NCI-H1105 (cell line): ENCODE measurements at places on chromosomes 1 and 21.

GRCh38 chr1:24503059-24503751, 569 bp downstream of the RCAN3 start:
- DNase-seq, result no peak

GRCh38 chr1:50658459-50659076, 235.3 kb upstream of the DMRTA2 start:
- DNase-seq, result no peak

GRCh38 chr1:194809665-194810064, 1623.3 kb upstream of the B3GALT2 start:
- DNase-seq, result no peak

DNA sequence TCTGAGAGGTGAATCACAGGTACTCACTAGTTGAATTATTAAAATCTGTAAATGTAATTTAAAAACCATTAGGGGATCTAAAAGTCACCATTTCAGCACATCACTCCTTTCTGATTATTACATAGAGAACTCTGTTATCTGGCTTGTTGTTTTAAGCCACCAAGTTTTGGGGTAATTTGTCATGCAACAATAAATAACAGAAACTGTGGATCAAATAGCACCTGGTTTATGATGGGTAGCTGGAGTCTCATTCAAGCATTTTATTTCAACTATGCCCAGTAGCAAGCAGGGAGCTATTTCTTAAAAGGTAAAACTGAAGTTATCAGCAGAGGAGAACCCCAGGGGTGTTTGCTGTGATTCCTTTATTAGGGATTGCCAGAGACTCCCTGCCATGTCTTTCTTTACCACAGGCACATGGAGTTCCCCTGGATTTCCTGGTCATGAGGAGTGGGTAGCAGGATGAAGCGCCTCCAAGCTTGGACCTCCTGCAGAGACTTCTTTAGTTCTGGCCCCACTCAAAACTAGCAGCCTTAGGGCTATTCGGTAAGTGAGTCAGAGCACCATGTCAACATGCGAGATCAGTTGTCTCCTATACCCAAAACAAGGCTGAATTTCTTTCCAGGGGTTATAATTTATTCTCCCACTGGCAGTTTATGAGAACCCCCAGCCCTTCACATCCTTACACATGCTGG, 179.2 kb downstream of the GIPC2 start:
- DNase-seq, result no peak

- DNase-seq, result no peak
Measured at GRCh38 chr1:85440612-85441011, 24.3 kb downstream of the DDAH1 start.

DNA sequence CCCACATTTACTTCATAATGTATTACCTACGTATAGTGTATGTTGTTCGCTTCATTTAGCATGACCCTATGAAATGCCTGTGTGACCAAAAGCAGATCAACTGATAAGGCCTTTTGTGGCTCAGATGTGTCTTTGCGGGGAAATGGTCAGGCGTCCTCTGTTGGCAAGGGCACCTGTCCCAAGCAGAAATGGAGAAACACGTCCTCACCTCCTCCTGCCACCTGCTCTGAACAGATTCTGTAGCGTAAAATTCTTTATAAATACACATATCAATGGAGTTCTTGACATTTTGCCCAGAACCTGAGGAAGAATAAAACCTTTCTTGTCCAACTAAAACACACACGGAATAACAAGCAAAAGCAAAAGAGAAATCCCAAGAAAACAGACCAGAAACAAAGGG, 417.9 kb downstream of the KIF26B start:
- DNase-seq, result no peak

- DNase-seq, result no peak
Measured at GRCh38 chr21:26445440-26445839, 127.6 kb downstream of the CYYR1 start.

DNA sequence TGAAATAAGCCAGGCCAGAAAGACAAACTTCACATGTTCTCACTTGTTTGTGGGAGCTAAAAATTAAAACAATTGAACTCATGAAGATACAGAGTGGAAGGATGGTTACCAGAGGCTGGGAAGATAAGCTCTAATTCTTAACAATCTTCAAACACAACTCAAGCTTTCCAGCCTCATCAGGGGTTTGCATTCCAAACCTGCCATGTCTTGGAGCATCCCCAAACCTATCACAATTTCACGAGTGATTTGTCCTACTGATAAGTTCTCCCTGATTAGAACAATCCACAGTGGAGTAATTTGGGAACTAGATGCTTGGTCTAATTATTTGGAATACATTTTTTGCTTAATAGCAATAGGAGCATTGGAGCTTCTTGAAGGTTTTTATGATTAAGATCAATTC, 418.5 kb upstream of the PKN2 start:
- DNase-seq, result no peak

- no peak for DNase-seq
Measured at GRCh38 chr1:161491472-161491871, 13.8 kb upstream of the FCGR2A start.

DNA sequence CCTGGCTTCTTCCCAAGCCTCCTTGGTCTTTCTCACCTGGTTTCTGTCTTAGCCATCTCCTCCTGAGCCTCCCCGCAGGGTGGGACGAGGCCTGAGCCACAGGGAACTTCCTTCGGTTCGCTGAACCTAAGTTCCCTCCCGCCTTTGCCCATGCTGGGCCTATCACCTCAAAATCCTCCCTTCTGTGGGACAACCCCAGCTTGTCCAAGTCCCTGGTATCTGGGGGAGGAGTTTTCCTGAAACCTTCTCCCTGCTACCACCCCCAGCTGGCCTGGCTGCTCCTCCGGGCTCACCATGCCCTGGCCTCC, 27.7 kb upstream of the VPS13D start:
- no peak for DNase-seq

DNA sequence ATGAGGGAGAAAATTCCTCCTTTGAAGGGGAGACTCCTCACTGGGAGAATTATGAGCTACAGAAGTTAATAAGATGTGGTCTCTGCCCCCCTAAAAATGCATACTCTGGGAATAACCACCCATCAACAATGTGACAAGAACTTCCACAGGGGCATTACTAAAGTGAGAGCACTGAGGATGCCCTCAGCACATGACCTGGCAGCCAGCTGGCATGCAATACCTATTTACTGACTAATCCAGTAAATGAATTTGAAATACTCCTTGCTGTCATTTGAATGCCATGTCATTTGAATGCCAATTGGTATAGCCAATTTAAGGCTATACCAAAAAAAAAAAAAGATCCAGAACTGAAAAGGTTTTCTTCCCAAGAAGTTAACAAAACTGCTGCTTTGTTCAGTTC, 30.8 kb downstream of the PLPP3 start:
- DNase-seq, result no peak

DNA sequence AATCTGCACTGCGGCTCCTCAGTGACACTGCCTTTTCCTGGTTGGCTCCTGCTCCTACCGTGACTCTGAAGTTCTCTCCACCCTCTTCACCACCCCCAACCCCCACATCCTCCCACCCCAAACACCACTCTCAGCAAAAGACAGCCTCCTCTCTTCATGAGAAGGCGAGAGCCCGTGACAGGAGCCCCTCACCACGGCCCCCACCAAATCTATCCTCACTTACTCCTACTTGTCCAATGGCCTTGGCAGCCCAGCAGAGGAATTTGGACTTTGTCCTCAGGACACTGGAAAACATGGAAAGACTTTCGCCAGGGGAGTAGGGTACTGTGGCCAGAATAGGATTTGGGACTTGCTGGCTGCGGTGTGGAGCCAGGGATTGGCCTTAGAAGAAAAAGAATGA, 6.9 kb downstream of the TMEM125 start:
- no peak for DNase-seq

GRCh38 chr1:30909365-30910068, 959 bp upstream of the SDC3 start:
- DNase-seq, result no peak

DNA sequence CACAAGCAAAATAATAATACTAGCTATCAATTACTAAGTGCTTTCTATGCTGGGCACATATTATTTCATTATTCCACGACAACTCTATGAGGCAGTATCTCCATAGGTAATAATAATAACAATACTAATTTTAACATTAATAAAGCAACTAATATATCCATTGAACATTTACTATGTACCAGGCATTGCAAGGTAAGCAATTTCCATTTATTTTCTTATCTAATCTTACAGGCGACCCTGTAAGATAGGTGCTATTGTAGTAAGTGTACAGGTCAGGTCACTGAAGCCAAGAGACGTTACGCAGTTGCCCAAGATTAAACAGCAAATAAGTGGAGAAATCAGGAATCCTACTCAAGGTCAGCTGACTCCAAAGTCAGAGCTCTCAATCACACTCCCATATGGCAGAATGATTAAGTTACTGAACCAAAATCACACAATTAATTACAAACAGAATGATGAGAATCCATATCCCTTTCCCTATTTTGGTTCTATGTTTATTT, 198.4 kb downstream of the SLC45A1 start:
- DNase-seq, result no peak

DNA sequence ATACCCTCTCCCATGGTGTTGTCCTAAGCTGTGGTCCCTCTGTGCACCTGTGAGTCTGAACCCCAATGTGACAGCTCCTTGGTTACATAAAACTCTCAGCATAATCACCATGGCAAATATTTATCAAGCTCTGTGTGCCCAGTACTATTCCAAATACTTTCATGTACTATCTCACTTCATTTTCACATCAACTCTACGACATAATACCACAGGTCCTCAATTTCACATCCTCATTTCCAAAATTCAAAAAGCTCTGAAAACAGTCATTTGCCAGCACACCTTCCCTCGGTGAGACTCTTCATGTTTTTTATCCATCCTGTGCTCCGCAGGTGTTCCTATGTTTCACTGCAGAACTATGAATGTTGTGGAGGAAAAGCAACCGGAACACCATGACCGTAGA, 12.4 kb upstream of the CREG1 start:
- DNase-seq, result no peak

- DNase-seq, result peak; percentile 7
Measured at GRCh38 chr1:9825093-9826074, 1.6 kb upstream of the CLSTN1 start.

DNA sequence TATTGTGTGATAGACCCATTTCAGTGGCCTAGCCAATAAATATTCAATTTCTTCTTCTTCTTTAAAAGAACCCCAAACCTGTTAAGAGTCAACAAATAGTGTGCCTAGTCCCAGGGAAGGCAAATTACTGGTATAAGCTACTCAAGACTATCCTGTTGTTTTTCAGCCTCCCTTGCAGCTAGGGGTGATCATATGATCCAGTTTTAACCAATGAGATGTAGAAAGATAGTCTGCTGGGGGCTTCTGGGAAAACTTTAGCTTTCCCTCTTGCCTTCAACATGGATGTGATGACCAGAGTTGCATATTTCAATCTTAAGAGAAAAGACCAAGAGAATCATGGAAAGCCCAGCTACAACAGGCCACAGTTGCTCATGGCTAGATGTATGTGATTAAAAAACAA, 4.7 kb upstream of the NUP210L start:
- DNase-seq, result no peak

- DNase-seq, result no peak
Measured at GRCh38 chr1:82223091-82223490, 422.4 kb downstream of the ADGRL2 start.

DNA sequence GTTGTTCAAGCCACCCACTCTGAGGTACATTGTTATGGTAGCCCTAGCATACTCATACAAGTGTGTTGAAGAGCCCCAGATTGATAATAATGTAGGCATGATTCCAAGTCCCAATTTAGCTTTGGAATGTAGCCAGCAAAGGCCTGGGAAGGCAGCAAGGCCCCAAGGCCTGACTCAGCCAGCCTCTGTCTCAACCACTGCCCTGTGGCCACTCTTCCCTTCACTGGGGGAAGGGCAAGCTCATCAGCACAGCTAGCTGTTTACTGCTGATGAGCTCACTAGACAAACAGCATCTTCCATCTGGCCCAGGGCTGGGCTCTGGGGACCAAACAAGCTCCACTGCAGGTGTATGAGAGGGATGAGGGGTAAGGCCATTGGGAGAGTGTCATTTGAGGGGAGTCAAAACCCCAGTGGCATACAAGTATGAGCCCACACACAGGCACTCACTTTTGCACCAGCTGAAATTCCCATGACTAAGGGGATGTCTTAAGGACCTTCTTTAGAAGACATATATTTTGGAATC, 2.2 kb upstream of the IRF6 start:
- DNase-seq, result peak; percentile 44

- DNase-seq, result no peak
Measured at GRCh38 chr1:77540501-77541161, 141.8 kb downstream of the ZZZ3 start.

DNA sequence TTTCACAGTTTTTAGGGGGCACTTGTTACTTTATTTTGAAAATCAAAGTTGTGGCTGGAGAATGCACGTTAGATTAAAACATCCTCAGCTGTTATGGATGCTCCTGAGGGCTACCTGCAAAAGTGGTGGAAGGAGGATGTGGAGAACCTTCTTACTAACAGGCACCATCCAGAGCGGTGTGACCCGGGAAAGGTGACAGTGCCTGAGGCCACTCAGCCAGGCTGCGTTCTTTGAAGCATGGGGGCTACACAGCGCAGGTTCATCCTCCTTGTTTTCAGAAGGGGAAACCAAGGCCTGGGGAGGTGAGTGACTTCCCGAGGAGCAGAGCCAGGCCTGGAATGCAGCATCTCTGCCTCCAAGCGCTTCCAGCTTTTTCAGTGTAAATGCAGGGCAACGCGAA, 24.0 kb downstream of the DMRTB1 start:
- no peak for DNase-seq
